ENCODE measurements at places on chromosomes 11 and 22.

- no peak for DNase-seq
These were observed 70.9 kb downstream of the CCDC34 start for GRCh38 chr11:27291954-27292636.

- no peak for DNase-seq
These were observed 3.0 kb upstream of the WEE1 start for GRCh38 chr11:9570313-9571025.

DNA sequence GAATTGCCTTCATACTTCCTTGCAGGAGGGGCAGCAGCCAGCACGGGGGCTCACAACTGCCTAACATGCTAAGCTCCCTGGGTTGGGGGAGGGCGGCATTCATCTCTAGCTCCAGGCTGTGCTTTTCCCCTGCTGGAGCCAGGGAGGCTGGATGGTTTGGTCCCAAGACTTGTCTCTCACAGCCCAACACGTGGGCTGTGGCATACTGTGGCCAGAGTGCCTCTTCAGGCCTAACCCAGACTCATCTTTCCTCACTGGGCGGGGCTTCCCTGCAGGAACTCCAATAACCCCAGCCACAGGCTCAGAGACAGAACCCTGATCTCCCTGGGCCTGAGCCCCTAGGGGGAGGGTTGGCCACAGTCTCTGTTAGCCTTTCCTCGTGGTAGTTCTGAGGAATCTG is 121.9 kb upstream of the PLET1 start:
- DNase-seq: no peak

DNA sequence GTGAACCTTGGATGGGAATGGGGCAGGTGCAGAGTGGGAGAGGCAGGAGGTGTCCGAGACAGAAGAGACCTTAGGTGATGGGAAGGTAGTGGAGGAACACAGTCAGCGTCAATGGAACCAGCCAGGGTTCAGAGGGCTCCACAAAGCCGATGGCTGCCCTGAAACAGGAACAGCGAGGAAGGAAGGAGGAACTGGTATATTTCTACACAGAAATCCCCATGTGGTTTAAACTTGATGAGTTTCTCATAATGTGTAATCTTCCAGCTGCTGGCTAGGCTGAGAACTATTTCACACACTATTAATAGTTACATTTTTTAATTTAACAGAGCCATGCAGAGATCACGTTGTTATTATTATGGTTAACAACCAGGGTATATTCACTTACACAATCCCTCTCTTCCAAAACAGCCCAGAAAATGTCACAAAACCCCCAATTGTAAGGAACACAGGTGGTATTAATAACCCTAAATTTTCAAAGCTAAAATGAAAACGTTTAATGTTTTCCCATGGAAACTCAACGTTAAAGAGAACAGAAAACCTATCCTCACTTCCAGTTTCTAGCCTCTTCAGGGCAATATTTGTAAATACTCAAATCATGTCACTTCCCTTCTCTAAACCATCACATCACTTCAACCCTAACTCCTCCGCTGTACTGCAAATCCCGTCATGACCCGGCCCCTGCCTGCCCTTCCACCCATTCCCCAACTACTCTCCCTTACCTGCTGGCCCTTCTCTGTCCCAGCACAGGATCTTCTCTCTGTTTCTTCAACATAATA is 74.5 kb upstream of the ARFGAP3 start:
- DNase-seq: no peak

- DNase-seq: no peak
These were observed 236.1 kb downstream of the TTC28 start for GRCh38 chr22:28443526-28443876.

DNA sequence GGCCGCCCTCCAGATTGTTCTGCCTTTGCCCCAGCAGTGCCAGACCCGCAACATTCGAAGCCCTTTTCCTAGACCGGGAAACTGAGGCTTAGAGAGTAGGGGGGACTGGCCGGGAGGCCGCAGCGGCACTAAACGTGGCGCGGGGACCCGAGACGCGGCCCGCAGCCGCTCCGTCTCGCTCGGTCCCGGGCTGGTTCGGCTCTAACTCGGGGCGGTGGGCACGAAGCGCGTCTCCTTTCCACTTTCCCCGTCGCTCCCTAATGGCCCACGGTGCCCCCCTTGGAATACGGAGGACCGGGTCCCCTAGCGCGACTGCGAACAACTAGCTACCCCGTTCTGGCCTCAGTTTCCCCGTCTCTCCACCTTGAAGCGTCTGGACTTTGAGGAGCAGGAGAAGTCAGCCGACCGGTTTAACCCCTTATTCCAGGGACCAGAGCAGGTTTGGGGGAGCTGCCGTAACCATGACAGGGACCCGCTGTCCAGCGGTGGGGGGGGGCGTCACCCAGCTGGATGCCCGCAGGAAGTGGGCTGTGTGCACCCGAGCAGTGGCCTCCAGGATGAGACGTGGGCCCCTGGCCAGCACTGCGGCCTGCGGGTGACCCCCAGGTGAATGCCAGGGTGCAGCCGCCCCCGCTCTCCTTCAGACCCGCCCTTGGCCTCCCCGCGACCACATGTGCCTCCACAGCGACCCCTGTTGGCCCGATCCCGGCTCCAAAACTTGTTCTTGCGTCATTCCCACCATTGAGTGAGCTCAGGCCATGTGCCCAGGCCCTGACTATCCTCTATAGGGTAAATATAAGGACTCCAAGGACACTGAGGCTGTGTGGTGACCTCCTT is 1.1 kb downstream of the CDC42EP1 start:
- DNase-seq: peak; percentile 30

GRCh38 chr11:62201376-62201775 is 7.1 kb upstream of the SCGB2A1 start:
- DNase-seq: no peak

- no peak for DNase-seq
These were observed 124.2 kb downstream of the APIP start for GRCh38 chr11:34791780-34792542.

DNA sequence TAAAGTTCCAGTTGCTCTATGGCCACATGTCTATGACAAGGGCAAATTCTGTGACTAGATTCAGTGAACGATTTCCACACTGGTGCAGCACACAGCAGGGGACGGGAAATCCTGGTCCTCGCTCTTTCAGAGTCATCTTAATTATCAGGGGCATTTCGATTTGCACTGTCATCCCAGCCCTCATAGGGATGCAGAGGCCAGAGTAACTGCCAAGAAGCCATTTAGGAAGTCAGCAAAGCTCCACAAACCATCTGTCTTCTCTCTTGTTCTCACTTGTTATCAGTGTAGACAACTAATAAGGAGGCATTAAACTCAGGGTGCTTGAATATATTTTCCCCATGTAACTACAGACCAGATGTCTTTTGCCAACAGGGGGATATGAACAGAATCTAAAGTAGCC is 151.7 kb downstream of the STK33 start:
- peak; percentile 50 for DNase-seq

DNA sequence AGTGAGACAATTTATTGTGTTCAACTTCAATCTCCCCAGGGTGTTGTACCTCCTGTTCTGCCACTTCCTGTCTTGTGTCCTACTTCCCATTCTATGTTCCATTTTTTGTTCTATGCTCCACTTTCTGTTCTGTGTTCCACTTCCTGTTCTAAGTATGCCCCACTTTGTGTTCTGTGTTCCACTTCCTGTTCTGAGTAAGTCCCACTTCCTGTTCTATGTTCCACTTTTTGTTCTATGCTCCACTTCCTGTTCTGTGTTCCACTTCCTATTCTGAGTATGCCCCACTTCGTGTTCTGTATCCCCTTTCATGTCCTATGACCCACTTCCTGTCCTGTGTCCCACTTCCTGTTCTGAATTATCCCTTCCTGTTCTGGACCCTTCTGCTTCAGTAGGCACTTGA is 732.7 kb downstream of the TBC1D22A start:
- no peak for DNase-seq

- no peak for DNase-seq
These were observed 12.3 kb downstream of the MRE11 start for GRCh38 chr11:94481342-94481741.

DNA sequence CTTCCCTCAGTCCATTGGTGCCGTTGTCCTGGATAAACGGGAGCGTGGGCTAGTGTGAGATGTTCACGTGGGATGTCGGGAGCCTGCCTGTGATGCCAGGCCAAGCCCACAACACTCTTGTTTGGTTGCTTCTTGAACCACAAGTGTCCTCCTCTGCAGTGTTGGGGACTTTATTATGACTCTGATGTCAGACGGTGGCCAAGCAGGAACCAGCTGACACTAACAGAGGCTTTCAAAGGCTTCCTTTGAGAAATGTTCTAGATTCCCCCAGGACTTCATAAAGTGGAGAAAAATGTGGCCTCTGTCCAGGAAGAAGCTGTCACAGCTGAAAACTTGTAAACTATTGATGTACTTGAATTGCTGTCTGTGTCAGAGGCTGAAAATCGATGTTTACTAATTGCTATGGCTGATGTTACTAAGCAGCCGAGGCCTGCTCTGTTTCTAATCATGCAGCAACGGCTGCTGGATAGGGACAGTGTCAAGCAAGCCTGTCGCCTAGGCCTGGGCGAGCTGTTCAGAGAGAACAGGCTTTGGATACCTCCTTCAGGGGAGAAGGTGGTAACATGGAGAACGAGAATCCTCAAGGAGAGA is 131.7 kb downstream of the TBC1D22A start:
- no peak for DNase-seq

DNA sequence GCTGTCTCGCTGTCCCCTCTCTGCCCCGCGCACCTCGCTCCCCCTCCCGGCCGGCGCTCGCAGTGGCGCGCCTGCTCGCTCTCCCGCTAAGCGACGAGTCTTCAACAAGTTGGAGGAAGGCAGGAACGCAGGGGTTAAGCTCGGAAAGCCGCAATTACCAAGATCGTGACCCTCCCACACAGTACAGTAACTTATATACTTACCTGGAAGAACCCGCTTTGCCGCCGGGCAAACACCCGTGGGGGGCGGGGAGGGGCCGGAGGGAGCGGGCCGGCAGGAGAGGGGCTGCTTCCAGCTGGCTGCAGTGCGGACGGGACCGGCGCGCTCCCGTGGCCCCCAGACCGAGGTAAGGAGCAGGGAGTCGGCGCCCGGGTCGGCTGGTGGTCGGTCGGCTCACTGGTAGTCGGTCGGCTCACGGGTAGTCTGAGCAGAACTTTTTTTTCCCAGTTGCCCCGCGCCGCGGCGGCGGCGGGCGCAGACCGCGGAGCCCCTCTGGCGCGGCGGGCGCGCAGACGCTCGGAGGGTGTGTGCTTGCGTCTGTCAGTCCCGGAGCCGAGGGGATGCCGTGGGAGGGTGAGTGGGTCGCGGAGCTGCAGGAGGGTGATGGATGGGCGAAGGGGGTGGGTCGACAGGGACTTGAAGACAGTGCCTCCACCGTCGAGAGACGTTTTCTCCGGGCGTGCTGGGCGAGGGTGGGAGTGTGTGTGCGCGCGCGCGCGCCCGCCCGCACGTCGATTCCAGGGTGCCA is 101.2 kb upstream of the HSD17B12 start:
- no peak for DNase-seq

- no peak for DNase-seq
These were observed 21.7 kb downstream of the CHST1 start for GRCh38 chr11:45643598-45644260.

DNA sequence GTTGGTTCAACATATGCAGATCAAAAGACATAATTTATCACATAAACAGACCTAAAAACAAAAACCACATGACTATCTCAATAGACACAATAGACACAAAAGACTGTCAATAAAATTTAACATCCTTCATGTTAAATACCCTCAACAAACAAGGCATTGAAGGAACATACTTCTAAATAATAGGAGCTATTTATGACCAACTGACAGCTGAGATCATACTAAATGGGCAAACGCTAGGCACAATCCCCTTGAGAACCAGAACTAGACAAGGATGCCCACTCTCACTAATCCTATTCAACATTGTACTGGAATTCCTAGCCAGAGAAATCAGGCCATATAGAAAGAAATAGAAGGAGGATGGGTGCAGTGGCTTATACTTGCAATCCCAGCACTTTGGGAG is 50.3 kb upstream of the GLYAT start:
- no peak for DNase-seq

GRCh38 chr22:25643232-25644000 is 78.9 kb downstream of the GRK3 start:
- no peak for DNase-seq

GRCh38 chr11:45267652-45268299 is 18.4 kb downstream of the SYT13 start:
- no peak for DNase-seq

DNA sequence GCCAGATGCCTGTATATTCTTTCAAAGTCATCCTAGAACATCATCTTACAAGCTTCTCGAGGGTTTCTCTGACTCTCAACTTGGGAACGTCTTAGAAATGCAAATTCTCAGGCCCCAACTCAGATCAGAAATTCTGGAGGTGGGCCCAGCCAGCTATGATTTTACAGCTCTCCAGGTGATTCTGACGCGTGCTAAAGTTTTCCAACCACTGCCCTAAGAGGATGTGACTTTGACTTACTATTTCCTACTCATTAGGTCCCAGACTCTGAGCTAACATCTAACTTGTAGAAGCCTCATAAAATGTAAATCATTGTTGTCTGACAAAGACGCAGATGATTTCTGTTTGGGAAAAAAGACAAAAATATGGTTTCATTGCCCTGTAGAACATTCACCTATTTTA is 61.1 kb downstream of the IRAG1 start:
- no peak for DNase-seq

DNA sequence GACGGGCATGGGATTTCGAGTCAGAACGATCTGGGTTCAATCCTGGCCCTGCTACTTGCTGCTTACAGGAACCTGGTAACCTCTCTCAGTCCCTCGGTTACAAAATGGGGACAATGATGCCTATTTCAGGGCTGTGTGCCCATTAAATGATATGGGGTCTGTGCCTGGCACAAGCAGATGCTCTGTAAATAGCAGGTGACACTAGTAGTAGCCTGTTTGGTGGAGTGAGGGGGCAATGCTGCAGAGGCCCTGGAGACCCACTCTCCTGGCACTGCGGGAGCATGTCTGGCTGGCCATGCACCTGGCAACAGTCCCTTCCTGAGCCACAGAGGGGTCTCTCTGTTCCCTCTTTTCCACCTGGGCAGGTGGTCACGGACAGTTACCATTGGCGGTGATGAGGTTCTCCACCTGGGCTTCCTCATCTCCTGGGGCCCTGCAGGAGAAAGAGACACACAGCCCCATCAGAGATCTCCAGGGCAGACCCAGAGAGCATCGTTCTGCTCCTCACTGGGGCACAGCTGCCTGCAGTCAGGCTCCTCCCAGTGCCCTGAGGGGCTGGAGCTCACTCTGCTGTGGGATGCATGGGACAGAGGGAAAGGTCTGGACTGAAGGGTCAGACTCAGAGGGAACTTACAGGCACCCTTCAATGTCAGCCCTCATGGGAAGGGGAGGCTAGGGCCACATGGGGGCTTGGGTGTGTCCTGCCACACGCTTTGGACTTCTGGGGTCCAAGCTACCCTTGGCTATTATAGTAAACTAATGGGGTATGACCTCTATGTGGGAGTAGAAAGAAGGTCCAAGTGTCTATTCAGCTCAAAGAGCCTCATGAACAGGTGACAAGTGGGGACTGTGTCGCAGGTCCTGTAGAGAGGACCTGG is 15.6 kb upstream of the FXYD2 start:
- no peak for DNase-seq

GRCh38 chr11:80841675-80842074 is 1400.8 kb upstream of the TENM4 start:
- no peak for DNase-seq

DNA sequence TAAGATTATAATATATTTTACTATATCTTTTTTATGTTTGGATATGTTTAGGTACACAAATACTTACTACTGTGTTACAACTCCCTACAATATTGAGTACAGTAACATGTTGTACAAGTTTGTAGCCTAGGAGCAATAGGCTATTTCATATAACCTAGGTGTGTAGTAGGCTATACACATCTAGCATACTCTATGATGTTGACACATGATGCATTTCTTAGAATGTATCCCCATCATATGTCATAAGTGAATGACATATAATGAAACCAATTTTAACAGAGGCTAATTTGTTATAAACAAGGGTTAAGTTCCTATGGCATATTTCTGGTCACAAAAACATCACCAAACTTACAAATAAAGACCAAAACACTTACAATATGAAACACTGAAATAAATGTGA is 86.5 kb upstream of the RRM1 start:
- DNase-seq: no peak
